Activated T-helper 17 cell treated with anti-CD3 and anti-CD28 coated beads, Interleukin-2, amount 50 U/mL, for 72 hours (primary cell): ENCODE measurements at places on chromosomes 16 and 17. TPM values are rescaled to one million over a fixed set of nuclear protein-coding genes. Genes with fewer than 3 reads are reported as not detected.

SEPTIN12 gene
- not detected for total RNA-seq

CD300E gene
- not detected for total RNA-seq

HOXB6 gene
- total RNA-seq = 0.39 TPM

ADAT1 gene
- total RNA-seq = 48.9 TPM

DVL2 gene
- total RNA-seq = 77.5 TPM

CPHXL2 gene
- total RNA-seq = not detected

BIRC5 gene
- total RNA-seq = 104 TPM

DRC3 gene
- total RNA-seq = 0.58 TPM

ZNF768 gene
- total RNA-seq = 5.3 TPM

KRT31 gene
- not detected for total RNA-seq

SHCBP1 gene
- 55.5 TPM for total RNA-seq

MPO gene
- total RNA-seq = 2.0 TPM

GINS3 gene
- 14.7 TPM for total RNA-seq

RHBDL1 gene
- 2.9 TPM for total RNA-seq

KCNG4 gene
- total RNA-seq = not detected

KRTAP1-1 gene
- not detected for total RNA-seq

PIK3R5 gene
- total RNA-seq = 78.6 TPM

RNF213 gene
- 1,022 TPM for total RNA-seq

RCVRN gene
- total RNA-seq = not detected

TMEM88 gene
- total RNA-seq = 3.2 TPM

TP53TG3C gene
- not detected for total RNA-seq

TLCD3B gene
- total RNA-seq = 7.4 TPM

CALB2 gene
- not detected for total RNA-seq

KRT12 gene
- total RNA-seq = not detected

TRPV3 gene
- 3.5 TPM for total RNA-seq

SKA2 gene
- total RNA-seq = 58.3 TPM

MYH11 gene
- not detected for total RNA-seq

TMED6 gene
- total RNA-seq = 4.0 TPM

DLG4 gene
- total RNA-seq = 5.9 TPM

NF1 gene
- 27.6 TPM for total RNA-seq

CCL2 gene
- not detected for total RNA-seq
